Bladder microvascular endothelial cell (primary cell): ENCODE measurements at places on chromosomes 4 and X. TPM values are rescaled to one million over a fixed set of nuclear protein-coding genes. Genes with fewer than 3 reads are reported as not detected.

MSANTD1 gene
- 0.32 and 0.82 TPM in 2 replicates for total RNA-seq

MAGEA12 gene
- total RNA-seq, result not detected in 2 replicates

MAGEA3 gene
- total RNA-seq, result not detected in 2 replicates

TMEM154 gene
- total RNA-seq, result 2.8 and 2.9 TPM in 2 replicates

GATA1 gene
- not detected in 2 replicates for total RNA-seq
